NCI-H526 (cell line): ENCODE measurements at places on chromosomes 4 and X.

DNA sequence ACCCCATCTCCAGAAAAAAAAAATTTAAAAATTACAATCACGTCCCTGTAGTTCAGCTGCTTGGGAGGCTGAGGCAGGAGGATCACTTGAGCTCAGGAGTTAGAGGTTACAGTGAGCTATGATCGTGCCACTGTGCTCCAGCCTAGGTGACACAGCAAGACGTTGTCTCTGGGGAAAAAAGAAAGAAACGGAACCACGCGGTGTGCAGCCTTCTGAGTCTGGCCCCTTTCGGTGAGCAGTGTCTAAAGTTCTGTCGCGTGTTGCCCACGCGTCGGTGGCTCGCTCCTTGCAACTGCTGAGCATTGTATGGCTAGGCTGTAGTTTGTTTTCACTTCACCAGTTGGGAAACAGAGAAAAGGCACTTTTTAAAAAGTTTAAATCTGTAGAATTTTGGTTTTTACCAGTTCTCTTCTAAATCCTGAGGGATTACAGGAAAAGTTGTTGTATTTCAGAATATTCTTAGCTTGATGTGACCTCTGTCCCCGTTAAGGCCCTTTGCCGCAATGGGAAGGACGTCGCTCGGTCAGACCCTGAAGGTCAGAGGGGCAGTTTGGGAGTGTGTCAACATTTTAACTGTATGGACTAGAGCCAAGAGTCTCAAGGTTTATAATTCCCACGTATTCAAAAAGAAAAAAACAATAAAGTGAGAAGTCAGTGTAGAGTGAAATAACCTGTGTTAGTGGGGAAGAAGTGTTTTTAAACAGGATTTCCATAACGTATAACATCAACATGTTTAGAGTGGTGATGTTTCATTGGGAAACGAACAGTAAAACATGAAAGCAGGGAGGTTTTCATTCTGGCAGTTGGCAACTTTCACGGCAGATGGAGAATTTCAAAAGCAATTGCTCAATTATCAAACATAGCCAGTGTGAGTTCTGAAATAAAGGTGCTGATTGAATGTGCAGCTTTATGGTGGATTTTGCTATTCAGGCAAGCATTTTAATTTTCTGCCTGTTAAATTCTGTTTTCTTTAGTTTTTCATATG, 45.8 kb upstream of the MSANTD1 start:
- DNase-seq, result no peak

DNA sequence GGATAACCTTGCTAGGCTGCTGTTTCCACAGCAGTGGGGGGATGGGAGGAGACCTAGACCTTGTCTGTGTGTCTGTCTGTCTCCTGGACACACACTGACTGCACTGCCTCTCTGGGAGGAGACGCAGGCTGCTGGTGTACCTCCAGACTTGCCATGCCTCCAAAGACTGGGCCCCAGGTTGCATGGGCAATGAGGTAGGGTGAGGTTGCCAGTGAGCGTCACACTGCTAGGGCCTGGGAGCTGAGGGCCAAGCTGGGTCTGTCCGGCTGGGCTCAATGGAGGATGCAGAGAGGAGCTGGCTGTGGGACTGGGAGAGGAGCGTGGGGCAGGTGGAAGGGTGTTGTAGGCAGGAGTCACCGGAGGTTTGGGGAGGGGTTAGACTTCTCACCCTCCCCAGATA, 16.6 kb downstream of the MAGED2 start:
- no peak for DNase-seq

DNA sequence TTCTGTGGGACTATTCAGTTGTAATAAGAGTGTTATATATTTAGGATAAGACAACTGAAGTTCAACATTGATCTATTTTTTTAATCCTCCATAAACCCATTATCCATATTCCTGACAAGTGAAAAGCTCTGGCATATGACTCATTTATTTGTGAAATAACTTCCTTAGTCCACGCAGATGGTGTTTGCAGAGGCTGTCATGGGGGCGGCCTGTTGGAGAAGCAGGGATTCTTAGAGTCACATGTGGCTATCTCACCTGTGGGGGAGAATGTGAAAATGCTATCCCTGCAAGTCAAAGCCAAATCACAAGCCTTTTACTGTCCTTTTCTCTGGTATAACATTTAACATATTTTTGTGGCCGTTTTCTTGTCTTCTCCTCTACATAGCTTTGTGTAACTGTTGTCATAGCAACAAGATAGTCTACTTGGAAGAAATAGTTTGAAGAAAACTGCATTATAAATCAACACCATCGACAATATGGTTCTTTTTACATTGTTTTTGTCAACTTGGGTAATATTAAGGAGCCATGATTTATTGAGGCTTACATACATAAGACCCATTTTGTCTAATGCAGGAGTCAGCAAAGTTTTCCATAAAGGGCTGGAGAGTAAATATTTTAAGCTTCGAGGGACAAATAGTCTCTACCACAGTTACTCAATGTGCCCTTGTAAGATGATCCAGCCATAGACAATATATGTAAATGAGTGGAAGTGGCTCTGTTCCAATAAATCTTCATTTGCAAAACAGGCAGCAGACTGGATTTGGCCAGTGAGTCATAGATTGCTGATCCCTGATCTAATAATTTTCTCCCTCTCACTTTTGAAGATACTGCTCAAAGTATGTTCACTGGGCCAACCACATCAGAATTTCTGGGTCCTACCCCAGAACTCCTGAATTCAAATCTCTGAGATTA, 395.0 kb downstream of the DTHD1 start:
- DNase-seq, result no peak

DNA sequence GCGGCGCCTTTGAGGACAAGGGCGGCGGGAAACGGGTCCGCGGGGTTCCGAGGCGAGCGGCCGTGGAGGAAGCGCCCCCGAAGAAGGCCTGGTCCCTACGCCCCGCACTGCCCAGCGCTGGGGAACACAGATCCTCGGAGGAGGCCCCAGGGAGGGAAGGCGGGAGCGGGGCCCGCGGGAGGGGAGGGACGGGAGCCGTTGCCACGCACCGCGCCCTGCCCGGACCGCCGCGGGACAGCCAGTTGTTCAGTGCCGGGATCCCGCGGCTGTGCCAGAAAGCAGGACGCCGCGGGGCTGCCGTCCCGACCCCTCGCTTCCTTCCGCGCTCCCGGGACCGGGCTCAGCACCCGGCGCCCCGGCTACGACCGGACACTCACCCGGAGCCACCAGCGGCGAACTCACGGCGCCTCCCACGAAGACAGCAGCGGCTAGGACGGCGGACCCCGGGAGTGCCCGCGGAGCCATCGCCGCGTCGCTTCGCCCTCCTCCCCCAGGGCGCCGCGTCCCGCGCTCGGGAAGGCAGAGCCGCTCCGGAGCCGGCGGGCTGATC, 278 bp downstream of the RELL1 start:
- DNase-seq, result peak; percentile 85

GRCh38 chrX:44152852-44153251, 179.7 kb upstream of the NDP start:
- no peak for DNase-seq

DNA sequence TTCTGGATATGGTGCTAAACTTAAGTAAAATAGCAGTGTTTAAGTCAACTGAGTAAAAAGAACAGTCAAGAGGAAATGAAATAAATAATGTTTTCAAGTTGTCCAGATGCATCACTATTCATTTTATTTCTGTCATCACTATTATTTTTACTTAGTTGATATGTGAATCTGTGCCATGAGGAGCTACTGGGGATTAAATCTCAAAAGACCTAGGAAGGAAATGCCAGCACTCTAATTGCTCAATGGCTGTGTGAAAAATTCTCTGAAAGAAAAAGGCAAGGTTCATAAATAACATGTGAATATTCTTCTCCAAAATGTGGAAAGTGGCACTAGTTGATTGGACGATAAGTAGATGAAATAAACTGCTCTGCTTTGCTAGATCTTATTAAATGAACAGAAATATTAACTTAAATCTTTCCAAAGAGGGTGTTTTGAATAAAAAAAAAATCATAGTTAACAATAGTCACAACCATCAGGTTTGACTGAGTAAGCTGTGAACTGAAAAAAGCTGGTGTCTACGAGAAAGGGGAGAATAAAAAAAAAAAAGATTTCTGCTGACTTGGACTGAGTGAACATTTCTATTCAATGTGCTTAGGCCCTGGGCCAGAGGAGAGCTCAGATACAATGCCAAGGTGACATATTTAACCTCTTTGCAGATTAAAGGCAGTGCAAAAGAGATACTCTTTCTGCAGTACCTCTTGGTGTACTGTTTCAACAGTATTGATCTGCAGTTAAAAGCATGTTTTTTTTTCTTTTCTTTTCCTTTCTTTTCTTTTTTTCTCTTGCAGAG, 1.6 kb downstream of the SPARCL1 start:
- DNase-seq, result no peak

DNA sequence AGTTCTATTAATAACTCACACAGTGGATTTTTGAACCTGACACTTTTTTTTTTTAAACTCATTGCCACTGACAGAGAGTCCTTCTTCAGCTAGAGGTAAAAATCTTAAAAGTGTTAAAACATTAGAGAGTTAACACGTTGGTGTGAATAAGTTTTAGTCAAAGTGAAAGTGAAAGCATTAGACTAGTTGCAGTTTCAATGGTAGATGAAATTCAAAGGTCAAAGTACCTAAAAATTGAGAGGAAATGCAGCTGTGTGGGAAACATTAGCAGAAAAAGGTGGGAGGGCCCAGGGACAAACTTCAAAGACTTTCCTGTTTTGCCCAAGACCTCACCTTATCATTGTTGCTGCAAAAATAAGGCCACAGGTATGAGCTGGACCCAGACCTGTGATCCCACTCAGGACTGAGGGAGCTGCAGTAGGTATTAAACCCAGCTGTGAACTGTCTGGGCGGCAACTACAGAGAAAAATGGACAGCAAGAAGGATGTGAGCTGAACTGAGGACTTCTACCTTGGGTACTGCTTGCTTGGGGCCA, 17.6 kb upstream of the GABRA4 start:
- no peak for DNase-seq

DNA sequence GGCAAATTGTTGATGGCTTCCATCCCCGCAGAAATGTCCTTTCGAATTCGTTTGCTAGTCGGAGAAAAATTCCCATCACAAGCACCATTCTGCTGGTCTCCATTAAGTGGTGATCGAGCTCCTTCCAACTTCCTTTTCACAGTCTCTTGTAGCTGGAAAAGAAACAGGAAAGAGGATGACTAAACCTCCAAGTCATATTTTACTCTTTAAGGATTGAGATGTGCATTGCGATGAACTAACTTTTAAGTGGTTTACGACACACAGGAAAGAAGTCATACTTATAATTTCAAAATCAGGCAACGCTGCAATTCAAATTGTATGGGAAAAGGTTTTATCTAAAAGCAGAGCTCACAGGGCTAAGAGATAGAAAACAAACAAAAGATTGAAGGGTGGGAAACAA, 225.2 kb downstream of the MGST2 start:
- DNase-seq, result no peak

DNA sequence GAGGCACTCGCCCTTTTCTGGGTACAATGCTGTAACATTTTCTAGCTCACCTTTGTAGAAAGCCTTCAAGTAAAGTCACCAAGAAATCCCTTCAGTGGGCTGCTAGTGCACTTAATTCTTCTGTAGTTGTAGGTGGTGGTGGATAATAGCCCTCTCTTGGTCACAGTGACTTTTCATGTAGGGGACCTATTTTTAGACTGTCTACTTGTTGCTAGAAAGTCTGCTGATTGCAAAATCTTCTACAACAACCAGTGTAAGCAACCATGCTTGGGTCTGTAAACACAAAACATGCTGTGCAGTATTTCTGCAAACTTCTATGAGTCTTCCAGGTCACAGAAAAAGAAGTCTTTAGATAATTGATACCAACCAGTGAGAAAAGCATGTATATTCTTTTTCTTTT, 55.6 kb downstream of the PBDC1 start:
- no peak for DNase-seq

DNA sequence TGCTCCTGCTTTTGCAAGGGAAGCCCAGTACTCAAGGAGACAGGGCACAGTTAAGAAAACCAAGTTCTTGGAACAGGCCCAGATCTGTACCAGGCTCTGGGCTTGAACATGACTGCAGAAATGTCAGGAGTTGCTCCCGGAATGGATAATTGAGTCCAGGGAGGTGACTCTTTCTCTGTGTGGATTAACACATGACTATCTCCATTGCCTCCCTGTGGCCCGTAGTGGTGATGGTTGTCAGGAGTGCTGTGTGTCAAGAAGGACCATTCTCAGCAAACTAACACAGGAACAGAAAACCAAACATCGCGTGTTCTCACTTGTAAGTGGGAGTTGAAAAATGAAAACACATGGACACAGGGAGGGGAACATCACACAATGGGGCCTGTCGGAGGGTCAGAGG, 39.9 kb downstream of the CCKAR start:
- DNase-seq, result no peak

DNA sequence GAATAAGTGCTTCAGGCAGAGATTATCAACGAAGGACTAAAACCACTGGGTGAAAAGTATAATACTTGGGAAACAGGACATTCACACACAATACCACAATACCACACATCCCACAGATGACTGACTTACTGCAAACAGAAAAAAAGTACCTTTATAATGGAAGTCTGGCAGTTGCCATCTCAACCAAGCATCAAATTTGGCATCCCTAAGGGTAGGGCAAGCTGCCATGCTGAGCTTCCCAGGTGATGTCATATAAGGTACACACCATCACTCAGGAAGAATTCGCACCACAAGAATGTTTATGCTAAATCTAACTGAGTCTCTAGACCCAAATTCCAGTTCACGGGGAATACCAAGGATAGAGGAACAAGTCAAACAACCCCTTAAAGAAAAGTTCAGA, 9.1 kb downstream of the QDPR start:
- no peak for DNase-seq

DNA sequence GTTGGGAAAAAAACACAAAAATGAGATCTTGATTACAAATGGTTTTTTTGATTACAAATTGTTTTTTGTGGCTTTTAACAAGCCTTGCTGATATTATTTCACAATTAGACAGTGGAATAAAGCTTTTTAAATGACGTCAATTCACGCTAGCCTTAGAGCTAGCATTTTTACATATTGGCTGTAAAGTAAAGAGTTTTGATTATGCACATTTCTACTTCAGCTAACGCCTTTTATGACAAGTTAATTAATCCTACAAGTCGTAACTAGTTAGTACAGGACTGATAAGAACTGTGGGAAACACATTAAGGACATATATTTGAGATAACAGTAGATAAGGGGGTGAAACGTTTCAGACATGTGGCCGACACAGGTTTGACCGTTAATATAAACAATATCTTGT, 95.7 kb upstream of the ATXN3L start:
- no peak for DNase-seq

DNA sequence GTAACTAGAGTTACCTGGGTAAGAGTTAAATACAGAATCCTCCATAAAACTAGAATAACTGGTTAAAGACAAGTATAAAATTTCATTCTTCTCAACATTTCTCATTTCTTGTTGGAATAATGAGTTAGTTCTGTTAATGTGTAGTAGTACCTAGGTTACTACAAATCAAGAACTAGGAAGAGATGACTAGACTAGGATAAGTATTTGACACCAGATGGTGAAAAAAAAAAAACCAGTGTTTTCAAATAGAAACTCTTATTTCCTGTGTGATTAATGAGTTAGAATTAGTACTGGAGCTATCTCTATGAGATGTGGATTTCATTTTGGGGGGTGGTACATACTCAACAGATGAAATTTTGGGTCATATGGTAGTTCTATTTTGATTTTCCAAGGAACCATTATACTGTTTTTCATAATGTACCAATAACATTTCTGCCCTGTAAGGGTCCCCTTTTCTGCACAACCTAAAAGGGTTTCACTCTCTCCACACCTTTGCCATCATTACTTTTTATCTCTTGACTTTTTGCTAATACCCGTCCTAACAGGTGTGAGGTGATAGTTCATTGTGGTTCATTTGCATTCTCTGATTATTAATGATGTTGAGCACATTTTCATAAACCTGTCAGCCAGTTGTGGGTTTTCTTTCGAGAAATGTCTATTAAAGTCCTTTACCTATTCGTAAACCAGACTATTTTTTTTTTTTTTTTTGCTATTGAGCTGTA, 1.7 kb upstream of the VCX start:
- no peak for DNase-seq

- DNase-seq, result peak; percentile 77
Measured at GRCh38 chr4:100591161-100591876, 73.5 kb upstream of the EMCN start.
